Ascending aorta (tissue), 2 donors: ENCODE measurements at places on chromosomes 4 and X. TPM values are rescaled to one million over a fixed set of nuclear protein-coding genes. Genes with fewer than 3 reads are reported as not detected.

ABCG2 gene
- 6.1 TPM for total RNA-seq

GRCh38 chr4:2939383-2940243 lies 23.6 kb downstream of the NOP14 start:
- no peak for DNase-seq

DNA sequence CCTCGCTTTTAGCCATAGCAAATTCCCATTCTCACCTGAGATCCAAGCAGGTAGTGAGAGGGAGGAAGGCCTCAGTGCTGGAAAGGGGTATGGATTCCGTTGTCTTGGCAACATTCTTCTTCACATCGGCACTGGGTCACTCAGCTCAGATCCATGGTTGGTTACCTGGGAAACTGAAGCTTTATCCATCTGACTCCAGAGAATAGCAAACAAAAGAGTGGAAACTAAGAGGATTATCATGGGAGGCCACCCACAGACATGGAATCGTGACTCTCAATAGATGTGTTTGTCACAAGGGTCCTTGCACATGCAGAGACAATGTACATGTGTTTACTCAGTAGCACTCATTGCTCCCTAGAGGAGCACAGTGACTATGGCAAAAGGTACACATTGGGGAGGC lies 81.0 kb downstream of the MAGED4 start:
- no peak for DNase-seq

- no peak for DNase-seq
Measured at GRCh38 chr4:183071222-183071621, 27.8 kb upstream of the WWC2 start.
